AG04449 (cell line): ENCODE measurements at places on chromosomes 16 and 17.

DNA sequence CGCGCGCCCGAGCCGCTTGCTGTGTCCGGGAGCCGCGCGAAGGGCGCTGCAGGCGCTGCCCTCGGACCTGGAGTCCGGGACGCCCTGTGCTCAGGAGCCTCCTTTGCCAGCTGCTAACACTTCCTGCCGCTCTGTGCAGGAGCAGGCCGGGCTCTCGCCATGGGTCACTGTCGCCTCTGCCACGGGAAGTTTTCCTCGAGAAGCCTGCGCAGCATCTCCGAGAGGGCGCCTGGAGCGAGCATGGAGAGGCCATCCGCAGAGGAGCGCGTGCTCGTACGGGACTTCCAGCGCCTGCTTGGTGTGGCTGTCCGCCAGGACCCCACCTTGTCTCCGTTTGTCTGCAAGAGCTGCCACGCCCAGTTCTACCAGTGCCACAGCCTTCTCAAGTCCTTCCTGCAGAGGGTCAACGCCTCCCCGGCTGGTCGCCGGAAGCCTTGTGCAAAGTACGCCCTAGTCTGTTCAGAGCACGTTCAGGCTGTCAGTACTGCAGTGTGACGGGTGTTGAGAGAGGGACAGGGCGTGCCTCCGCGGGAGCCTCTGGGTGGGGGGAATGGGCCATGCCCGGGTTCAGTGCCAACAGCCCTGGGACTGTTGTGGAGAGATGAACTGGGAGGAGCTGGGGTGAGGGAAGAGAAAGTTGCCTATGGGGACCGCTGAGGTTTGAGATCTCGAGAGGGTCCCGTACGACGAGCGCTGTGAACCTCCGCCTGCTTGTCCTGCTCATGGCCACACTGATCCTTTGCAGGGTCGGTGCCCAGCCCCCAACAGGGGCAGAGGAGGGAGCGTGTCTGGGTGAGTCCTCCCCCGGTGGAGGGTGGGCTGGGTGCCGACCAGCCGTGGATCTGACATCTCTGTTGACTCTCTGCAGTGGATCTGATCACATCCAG lies 1.3 kb downstream of the ZNF276 start:
- DNase-seq: no peak

- DNase-seq: no peak
Measured at GRCh38 chr17:77493901-77494663, 353.3 kb downstream of the SEC14L1 start.

DNA sequence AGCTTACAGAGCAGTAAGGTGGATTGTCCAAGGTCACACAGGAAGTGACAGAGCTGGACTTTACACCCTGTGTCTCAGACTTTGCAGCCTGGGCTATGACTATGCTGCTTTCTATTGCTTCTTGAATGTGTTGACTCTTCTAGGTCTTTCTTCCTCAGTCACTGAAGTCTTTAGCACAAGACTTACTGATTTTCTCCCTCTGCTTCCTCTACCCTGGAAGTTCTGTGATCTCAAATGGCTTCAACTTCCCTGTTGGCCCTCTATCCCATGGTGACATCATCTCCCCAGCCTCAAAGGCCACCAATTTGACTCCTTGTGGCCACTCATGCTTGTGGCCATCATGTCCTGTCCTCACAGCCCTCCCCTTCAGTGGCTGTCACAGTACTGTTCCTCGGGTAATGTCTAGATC lies 181.3 kb downstream of the HS3ST3A1 start:
- DNase-seq: no peak

DNA sequence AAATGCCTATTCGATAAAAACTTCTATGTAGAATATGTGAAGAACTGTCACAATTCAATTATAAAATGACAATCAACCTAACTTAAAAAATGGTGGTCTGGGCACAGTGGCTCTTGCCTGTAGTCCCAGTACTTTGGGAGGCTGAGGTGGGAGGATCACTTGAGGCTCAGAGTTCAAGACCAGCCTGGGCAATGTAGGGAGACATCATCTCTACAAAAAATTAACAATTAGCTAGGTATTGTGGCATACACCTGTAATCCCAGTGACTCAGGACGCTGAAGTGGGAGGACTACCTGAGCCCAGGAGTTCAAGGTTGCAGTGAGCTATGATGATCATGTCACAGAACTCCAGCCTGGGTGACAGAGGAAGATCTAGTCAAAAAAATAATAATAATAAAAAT lies 18.6 kb upstream of the METTL9 start:
- DNase-seq: no peak

DNA sequence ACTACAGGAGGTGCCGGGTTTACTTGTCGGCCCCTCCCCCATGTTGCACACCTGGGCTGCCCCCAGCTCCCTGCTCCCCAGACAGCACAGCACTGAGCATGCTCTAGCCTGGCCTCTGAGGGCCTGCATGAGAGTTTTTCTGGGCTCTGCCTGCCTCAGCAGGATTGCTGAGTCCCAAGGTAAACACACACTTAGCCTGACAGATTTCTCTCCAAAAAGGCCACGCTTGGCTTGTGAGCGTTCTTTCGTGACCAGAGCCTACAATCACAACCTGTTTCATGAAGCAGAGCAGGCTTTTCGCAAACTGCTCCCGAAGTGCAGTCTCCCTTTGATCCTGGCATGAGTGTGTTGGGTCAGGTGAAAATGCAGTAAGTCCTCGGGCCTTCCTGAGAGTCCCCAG lies 9.8 kb upstream of the CD300E start:
- DNase-seq: no peak
